ENCODE measurements at places on chromosomes 7 and 10.

GRCh38 chr10:20228729-20229128, 412.5 kb downstream of the PLXDC2 start:
- no peak for DNase-seq

DNA sequence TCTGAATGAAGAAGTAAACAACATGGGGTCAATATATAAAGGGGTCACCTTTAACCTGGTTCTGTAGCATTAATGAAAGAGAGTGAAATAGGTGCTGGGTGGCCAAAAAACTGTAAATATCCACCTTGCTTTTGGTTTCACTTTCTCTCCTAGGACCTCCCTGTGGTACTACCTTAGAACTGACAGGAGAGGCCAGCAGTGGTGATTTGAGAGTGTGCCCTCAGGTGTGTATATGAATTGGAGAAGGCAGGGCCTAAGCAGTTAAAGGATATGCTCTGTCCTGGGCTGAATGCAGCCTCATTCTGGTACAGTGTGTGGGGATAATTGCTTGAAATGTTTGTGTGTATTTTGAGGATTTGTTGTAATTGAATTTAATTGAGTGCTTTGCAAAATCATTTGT, 62.0 kb downstream of the BBS9 start:
- DNase-seq = no peak

DNA sequence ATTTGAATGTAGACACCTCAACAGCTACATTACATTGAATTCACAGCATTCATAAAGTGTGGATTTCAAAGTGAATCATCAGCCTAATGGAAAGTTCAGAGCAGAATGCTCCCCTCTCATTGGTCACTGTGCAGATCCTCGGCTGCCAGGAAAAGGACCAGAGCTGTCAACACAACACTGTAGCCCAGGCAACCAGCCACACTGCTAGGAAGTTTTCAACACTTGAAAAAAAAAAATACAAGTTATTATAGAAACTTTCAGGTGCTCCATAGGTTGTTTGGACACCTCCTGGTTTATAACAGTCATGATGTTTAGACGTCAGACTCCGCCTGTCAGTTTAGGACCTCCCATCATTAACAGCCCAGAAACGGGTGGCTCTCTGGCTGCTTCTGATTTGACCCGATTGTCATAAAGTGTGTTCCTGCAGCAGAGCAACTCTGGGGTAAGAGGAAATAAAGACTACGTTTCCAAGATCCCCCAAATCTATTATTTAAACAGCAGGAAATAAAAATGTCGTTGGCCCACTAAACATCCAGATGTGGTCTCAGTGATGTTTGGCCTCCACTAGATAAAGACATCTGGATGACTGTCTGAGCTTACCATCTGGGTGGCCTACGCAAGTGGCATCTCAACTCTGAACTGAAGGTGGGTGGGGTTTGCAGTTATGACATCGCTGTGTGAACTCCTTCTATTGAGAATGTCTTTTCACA, 117.4 kb downstream of the CABCOCO1 start:
- DNase-seq = no peak

- DNase-seq = no peak
Measured at GRCh38 chr10:112296908-112297331, 13.7 kb downstream of the TECTB start.

DNA sequence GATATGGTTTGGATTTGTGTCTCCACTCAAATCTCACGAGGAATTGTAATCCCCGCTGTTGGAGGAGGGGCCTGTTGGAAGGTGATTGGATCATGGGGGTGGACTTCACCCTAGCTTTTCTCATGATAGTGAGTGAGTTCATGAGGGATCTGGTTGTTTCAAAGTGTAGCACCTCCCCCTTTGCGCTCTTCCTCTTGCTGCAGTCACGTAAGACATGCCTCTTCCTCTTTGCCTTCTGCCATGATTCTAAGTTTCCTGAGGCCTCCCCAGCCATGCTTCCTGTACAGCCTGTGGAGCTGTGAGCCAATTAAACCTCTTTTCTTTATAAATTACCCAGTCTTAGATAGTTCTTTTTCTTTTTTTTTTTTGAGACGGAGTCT, 17.1 kb downstream of the CDNF start:
- DNase-seq = no peak

DNA sequence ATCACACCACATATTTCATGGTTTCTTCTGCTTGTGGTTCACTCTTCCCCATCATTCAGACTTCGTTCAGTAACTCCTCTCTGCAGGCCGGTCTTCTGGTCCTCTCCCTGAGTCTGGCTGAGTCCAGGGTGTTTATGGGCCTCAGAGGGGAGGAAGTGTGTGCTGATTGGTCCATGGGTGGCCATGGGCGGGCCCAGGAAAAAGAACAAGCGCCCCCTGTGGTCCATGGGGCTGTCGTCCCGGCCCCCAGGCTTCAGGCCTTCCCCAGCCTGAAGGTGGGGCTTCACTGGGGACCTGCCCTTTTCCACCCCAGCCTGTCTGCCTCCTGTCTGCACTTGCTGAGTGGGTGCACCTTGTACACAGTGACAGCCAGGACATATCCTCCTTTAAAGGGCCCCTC, 123.7 kb downstream of the VIPR2 start:
- no peak for DNase-seq

- no peak for DNase-seq
Measured at GRCh38 chr7:18128846-18129245, 101.2 kb upstream of the PRPS1L1 start.

DNA sequence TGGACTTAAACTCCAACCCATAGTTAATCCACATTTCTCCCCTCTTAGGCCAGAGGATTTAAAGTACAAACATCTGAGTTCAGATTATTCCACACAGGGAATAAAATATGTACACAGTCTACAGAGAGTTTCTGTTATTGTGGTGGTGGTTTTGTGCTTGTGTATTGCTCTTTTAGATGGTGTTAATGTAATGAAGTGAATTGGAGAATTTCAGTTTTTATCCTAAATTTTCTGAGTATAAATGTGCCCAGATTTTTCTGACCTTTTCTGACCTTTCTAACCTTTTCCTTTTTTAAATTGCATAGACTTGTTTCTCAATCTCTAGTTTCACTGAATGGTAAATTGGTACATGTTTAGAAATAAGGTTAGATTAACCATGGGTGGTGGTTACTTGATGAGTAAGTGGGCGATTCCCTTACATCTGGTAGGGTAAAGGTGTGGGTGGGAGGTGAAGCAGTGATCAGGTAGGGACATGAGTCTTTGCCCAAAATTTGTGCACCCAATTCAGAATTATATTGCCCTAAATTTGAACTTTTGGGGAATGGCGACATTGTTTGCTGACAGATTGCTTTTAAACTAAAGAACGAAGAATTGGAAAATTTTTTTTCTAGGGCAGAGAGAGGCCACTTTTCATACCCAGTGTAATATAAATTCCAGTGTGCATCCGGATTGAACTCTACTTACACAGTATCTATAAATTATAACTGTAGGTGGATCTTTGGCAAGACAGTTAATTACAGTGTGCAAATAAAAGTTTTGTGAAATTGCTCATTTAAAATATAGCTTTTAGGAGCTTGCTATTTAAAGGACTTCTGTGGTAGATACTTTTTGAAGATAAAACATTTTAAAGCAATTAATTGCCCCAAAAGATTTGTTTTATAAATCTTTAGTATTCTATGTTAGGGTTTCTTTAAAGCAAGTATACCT, 62.2 kb downstream of the ST7 start:
- no peak for DNase-seq

- no peak for DNase-seq
Measured at GRCh38 chr10:99859585-99859984, 77.1 kb downstream of the ABCC2 start.

- DNase-seq = no peak
Measured at GRCh38 chr10:114552050-114552449, 106.0 kb downstream of the ABLIM1 start.

- no peak for DNase-seq
Measured at GRCh38 chr10:112811741-112812551, 138.1 kb upstream of the TCF7L2 start.

- no peak for DNase-seq
Measured at GRCh38 chr7:74501298-74501697, 47.6 kb downstream of the GTF2IRD1 start.

- DNase-seq = no peak
Measured at GRCh38 chr7:98922392-98923187, 44.3 kb downstream of the TRRAP start.

DNA sequence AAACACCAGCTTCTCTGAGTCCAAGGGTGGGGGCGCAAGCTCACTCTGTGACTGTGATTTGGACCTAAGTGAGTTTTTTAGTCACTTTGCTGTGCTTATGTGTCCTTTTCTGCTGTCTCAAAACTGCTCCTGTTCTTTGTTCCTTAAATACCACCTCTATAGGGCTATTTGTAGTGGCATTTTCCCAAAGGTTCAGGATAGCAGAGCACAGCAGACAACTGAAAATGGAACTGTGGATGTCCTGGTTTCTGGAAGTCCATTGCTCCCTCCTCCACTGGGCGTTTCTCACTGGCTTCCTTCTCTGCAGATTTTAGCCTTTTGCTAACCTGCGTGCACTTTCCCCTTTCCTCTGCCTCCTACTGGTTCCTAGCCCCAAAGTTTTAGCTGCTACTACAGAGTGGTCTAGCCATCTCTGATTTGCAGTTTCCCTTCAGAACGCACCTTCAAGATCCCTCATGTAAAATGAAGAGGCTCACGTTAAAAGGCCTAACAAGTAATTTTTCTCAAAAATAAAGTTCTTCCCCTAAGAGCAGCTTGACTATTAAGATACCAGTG, 25.6 kb downstream of the BLVRA start:
- no peak for DNase-seq

- DNase-seq = peak; percentile 53
Measured at GRCh38 chr10:116787893-116788665, 45.7 kb upstream of the HSPA12A start.

GRCh38 chr7:87960239-87960638, 26.2 kb downstream of the ADAM22 start:
- no peak for DNase-seq

DNA sequence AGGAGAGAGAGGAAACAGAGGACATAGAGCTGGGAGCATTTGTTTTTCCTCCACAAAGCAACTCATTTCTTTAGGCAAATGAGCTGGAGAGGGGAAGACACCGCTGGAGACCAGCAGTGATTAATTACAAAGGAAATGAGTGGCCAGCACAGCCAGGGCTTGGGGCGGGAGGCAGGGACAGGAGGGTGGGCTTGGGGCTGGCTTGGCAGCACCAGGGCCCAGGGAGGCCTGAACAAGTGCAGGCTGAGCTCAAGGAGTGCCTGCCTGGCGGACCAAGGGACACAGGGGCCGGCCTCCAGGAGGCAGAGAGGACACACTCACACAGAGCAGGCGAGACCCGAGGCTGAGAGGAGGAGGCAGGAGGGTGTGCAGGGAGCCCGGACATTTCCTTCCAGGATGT, 149.0 kb upstream of the UNC5B start:
- no peak for DNase-seq

GRCh38 chr7:135168489-135169140, 1.9 kb downstream of the CYREN start:
- no peak for DNase-seq

DNA sequence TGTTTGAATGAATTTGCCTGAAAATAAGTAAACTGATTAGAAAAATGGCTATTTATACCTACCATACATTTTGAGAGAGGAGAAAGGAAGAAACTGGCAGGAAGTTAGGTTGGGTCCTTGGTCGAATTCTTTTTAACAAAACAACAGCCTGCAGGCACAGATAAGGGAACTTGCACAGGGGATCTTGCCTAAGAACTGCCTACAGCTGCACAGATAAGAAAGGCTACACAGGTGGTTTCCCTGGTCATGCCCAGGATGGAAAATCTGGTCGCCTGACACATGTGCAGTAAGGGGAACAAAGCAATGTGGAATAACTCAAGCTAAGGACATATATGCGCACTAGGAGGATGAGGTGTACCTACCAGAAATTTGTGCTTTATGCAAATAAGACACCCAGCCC, 732.1 kb upstream of the POT1 start:
- no peak for DNase-seq

GRCh38 chr10:33335551-33335800, 1.0 kb upstream of the NRP1 start:
- DNase-seq = no peak

GRCh38 chr7:118467381-118467780, 242.9 kb downstream of the ANKRD7 start:
- DNase-seq = no peak

DNA sequence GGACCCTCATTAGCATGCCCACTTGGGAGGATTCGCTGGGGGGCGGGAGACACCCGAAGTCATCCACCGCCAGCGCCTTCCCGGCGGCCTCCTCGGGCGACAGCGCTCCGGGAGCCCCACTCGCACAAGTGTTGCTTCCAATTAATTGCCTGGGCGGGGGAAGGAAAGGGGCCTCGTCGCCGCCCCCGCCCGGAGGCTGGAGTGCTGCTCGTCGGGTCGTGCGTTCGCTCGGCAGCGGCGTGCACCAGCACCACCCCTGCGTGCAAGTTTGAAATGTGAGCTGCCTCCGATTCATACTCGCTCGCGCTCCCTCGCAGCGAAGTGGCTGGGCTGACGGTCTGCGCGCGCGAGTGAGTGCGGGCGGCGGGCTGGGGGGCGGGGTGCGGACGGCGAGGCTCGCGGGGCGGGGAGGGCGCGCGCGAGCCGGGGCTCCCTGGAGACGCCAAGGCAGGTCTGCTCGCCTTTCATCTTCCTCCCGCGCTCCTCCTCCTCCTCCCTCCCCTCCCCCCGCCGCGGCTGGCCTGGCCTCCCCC, 104.6 kb upstream of the PPIF start:
- DNase-seq = no peak

- DNase-seq = no peak
Measured at GRCh38 chr7:134419085-134419484, 39.8 kb downstream of the AKR1B1 start.

GRCh38 chr7:80584778-80585177, 53.7 kb upstream of the CD36 start:
- no peak for DNase-seq

- no peak for DNase-seq
Measured at GRCh38 chr10:29555746-29556481, 78.9 kb downstream of the SVIL start.

GRCh38 chr10:13660551-13660920, 73.8 kb downstream of the PRPF18 start:
- DNase-seq = no peak

DNA sequence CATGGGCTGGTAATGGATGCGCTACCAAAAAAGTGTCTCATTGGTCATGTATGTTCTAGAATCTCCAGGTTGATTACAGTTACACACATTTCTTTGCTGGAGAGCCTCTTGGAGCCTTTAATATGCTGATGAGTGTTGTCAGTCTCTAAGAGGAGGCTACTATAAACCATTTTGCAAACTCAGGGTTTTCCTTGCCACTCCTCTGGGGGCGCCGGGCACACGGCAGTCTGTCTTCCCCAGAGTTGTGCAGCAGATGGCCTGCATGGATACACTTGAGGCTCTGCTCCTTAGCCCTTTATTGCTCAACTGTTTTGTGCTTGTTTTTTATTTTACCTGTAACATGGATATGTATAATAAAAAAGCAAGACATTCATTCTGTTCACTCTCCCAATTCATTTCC, 196.5 kb downstream of the ACTR3B start:
- DNase-seq = no peak

- no peak for DNase-seq
Measured at GRCh38 chr7:81604808-81605174, 165.1 kb downstream of the HGF start.

DNA sequence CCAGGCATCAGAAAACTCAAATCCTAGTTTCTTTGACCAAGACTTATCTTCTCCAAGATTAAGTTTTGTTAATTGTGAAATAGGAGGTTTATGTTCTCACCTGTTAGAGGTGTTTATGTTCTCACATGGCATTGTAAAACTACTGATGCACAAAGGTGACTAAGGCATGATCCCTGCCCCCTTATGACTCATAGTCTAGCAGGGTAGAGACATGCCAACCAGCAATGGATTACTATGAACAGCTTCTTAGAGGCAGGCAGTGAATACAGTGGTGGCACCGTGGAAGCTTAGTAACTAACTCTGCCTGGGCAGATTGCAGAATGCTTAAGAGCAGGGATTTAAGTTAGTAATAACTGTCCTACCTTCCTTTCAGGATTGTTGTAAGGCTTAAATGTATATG, 400.9 kb downstream of the SORCS3 start:
- DNase-seq = no peak

All from stimulated activated CD8-positive, alpha-beta memory T cell treated with anti-CD3 and anti-CD28 coated beads, Interleukin-7, amount 100 ng/mL, for 1 hour (primary cell).